H7 (cell line): ENCODE measurements at places on chromosomes 1 and 21.

DNA sequence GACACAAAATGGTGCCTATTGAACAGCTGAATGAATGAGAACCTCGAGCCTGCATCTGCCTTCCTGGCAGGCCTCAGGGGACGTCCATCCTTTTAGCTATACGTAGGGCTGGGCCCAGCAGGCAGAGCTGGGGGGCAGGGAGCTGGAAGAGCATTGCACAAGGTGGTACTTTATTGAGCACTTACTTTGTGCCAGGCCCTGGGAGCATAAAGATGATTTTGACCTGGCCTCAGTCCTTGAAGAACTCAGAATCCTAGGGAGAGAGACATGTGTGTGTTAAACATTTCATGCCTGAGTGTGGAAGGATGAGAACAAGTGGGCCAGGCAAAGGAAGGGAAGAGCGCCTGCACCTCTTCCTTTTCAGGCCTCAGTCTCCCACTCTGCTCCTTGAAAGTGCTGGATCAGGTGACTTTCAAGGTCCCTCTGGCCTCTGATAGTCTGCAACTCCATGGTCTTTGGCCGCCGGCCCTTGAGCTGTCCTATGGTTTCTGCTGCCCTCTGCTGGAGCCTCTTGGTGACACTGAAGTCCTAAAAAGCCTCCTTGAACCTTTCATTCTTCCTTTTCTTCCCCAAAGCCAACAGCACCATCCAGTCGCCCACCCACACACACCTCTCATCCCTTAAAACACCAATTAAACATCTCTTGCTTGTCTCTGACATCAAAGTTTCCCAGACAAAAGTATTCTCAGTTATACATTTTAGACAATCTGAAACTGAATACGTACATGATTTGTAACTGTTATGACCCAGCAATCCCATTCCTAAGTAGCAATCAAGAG is 3.5 kb upstream of the PEAR1 start:
- DNase-seq, result peak; percentile 91

- peak; percentile 32 for DNase-seq
Observed at GRCh38 chr1:24364975-24365678, 46.0 kb downstream of the GRHL3 start.

DNA sequence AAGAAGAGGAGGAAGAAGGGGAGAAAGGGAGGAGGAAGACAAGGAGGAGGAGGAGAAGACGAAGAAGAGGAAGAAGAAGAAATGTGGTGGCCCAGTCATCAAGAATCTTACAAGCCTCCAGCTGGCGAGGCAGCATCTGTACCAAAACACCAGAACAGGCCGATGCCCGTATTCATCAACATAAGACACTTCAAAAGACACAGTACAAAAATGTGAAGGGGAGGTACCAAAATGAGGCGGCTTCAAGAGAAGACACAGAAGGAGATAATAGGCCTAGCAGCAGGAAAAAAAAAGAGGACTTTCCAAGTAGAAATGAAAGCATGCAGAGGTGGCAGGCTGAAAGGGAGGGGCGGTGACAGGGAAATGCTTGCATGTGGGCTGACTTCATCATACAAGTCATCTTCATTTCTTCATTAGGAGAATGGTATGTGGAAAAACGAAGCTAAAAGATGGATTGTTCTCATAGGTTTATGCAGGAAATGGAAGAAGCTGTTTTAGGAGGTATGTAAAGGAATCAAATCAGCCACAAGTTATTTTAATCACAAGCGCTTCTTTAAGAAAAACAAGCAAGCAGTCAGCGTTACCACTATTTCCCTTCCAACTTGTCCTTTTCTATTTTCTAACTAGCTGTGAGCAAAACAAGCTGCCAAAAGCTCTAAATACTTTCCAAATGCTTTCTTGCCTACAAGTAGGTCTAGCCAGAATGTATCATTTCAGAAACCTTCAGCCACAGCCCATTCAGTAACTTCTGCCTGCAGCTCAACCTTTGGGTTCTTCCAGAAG is 192.3 kb downstream of the SLC45A1 start:
- DNase-seq, result no peak

- no peak for DNase-seq
Observed at GRCh38 chr1:116533429-116533820, 37.4 kb downstream of the CD58 start.

- DNase-seq, result peak; percentile 50
Observed at GRCh38 chr21:14773777-14774345, 227.7 kb upstream of the SAMSN1 start.

GRCh38 chr1:65717815-65718454 is 74.8 kb upstream of the PDE4B start:
- no peak for DNase-seq
